ENCODE measurements at places on chromosomes 5 and 9.

- DNase-seq = no peak
Measured at GRCh38 chr5:135695656-135696313, 117.0 kb upstream of the CXCL14 start.

GRCh38 chr9:95852059-95853032 lies 23.1 kb upstream of the ERCC6L2 start:
- DNase-seq = no peak

GRCh38 chr9:102035929-102036328 lies 297.5 kb upstream of the GRIN3A start:
- DNase-seq = no peak

DNA sequence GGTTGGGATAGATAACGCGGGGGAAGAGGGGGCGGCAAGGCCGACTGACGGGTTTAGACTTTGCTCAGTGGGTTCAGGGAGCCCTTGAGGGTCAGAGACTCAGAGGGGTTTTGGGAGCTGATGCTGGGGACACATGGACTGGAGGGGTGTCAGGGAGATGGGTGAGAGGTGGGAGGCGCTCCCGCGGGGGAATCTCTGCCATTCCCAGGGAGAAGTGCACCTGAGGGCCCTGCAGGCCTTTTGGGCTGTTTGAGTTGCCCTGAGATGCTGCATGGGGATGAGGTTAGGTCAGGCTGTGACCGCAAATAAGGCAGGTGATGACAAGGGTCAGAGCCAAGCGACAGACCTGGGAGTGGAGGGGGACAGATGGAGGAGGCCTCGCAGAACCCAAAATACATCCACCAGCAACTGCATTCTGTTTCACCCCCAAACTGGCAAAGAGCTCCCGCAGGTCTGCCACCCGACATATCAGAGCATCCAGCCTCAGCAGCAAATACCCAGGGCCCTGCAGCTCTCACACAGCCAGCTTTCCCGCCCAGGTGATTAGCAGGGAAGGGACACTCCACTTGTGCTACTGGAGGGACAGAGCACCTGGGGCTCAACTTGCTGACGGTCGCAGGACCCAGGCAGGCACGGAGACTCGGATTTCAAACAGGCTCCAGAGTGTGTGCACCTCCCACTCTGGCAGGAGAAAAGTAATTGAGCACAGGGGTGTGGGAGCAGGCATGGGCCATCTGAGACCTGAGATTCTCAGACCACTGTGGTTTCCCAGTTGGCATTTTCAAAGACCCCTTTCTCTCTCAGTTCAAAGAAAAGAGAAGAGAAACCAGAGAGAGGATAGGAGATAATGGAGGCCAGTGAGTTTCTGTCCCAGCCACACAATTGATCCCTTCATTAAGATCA lies 26.4 kb downstream of the TMOD1 start:
- DNase-seq = no peak

DNA sequence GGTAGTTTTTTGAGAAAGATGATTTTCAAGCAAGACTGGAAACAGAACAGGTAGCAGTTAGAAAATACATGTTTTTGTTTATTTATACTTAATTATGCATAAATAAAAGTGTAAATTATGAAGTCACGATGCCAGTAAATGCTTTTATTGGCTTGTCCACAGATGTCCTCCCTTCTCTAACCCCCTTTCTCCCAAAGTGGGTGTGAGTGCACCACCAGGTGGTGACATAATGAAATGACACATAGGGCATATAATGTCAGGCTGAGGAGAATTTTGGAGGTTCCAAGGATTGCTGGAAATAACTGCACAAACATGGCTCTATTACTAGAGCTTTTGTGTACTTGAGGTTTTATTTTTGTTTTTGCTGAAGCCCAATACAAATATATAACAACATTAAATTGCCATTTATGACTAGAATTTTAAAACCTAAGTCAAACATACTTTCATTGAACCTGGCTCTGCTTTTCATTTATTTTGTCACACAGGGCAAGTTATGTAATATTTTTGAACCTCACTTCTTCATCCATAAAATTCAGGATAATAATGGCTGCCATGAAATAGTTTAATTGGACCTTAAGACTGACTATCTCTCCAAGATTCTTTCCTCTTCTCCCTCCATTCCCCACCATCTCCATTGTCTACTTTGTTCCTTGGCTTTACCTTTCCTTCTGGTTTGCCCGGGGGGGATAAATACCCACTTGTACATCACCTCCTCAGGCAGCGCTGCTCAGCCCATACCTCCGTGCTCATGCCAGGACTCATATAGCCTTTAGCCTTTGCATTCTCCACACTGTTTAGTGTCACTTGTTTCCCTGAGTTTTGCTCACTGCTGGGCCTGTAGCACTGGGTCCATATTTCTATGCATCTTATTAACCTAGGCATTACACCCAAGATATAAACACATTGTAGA lies 168.8 kb downstream of the PDE4D start:
- peak; percentile 11 for DNase-seq

- DNase-seq = no peak
Measured at GRCh38 chr5:156927545-156927944, 35.5 kb downstream of the TIMD4 start.

- no peak for DNase-seq
Measured at GRCh38 chr5:124922255-124922975, 176.0 kb upstream of the ZNF608 start.
